ENCODE measurements at places on chromosomes 5 and 9.

DNA sequence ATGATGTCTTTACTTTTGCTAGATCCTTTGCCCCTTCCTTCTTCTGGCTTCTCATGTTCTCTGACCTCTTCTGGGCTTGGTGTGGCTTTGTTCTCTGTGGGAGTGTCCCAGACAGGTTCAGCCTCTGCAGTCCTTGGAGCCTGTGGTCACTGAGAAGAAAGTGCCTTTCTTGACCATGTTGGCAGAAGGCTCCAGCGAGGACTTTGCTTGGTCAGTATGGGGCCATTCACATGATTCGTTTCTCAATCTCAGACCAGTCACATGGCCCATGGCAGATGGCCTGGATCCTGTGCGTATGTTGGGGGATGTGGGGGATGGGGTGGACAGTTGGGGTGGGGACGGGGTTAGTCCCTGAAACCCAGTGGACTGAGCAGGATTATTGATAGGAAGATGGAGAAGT, 274.1 kb downstream of the ARHGAP26 start:
- DNase-seq: no peak

- no peak for DNase-seq
These were observed 13.3 kb downstream of the ZNF474 start for GRCh38 chr5:122142480-122143164.

GRCh38 chr5:115423051-115423450, 121.5 kb downstream of the FEM1C start:
- no peak for DNase-seq

- no peak for DNase-seq
These were observed 45.6 kb downstream of the COMMD10 start for GRCh38 chr5:116130471-116130870.

DNA sequence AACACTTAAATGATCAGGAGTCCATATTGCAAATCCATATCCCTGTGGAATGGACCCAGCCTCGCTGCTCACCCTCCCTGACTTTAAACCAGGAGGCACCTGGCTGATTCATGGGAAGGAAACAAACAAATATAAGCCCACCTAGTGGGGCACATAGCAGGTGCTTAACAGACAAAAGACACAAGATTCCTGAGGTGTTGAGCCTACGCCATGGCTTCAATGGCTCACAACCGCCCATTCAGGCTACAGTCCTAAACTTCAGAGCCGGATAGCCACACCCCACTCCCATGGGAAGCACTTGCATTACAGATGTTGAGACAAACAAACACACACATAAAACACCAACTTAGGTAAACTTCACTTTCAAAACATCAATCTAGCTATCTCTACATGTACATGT, 359.9 kb downstream of the ICE1 start:
- DNase-seq: no peak

GRCh38 chr9:90839183-90839728, 37.6 kb downstream of the SYK start:
- no peak for DNase-seq

DNA sequence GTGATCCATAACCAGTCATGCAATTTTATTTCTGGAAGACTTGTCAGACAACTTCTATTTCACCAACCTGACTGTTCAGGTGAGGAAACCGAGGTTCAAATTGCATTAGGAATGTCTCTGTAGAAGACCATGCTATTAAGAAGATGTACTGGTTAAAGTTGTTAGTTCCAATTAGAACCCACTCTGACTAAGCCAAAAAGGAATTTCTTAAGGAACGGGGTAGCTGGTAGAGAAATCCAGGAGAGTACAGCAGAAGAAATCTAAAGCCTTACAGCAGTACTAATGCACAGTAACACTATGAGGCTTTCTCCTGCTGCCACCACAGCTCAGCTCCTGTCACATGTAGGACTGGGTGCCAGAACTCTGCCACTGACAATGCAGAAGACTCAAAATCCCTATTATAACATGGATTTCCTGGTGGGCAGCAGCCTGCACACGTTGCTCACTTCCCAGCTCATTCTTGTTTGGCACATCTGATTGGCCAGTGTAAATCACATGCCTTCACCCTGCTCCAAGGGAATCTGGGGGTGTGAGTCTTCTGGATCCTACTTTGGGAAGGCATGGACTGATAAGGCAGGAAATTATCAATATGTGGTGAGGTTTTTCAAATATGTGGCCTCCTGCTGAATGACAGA, 37.1 kb downstream of the CAST start:
- DNase-seq: no peak

GRCh38 chr5:61536922-61537321, 204.9 kb downstream of the ZSWIM6 start:
- DNase-seq: no peak

GRCh38 chr9:83403527-83404238, 134.5 kb downstream of the FRMD3 start:
- DNase-seq: no peak

DNA sequence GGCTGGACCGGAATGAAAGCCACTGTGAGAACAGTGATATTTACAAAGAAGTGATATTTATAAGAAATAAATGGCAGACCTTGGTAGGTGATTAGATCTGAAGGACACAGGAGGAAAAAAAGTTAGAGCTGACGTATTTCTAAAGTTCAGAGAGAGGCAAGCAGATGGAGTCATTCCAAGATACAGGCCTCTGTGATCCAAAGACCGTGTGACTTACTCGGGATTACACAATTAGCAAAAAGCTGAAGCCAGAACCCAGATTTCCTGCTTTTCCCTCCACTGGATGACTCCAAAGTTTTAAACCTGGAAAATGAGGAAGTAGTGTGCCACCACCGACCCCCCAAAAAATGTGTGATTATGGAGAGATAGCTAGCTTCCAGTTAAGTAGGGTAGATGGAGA, 3.1 kb upstream of the DOCK8 start:
- no peak for DNase-seq

- DNase-seq: no peak
These were observed 20.8 kb upstream of the SLC24A2 start for GRCh38 chr9:19809422-19810269.

- no peak for DNase-seq
These were observed 121.0 kb upstream of the RGS7BP start for GRCh38 chr5:64384765-64385164.

DNA sequence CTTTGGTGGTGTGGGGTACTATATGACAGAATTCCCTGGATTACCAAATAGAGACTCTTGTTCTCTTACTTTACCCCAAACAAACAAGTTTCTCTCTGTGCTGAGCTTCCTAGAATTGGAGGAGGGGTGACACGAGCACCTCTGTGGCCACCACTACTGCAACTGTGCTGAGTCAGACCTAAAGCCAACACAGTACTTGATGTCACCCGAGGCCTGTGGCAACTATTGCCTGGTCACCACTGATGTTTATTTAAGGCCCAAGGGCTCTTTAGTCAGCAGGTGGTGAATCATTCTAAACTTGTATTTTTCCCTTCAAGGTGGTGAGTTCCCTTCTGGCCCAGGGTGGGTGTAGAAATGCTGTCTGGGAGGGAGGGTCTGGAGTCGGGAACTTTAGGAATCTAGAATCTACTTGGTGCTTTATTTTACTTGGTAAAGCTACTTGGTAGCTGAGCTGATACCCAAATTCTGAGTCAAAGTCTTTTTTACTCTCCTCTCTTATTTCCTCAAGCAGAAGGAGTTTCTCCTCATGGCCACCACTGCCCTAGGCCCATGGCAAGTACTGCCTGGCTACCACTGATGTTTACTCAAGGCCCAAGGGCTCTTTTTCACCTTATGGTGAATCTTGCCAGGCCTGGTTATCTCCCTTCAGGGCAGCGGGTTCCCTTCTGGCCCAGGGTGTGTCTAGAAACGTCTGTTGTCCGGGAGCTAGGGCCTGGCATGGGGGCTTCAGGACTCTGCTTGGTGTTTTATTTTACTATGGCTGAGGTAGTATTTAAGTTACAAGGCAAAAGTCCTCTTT, 9.8 kb downstream of the LURAP1L start:
- no peak for DNase-seq

DNA sequence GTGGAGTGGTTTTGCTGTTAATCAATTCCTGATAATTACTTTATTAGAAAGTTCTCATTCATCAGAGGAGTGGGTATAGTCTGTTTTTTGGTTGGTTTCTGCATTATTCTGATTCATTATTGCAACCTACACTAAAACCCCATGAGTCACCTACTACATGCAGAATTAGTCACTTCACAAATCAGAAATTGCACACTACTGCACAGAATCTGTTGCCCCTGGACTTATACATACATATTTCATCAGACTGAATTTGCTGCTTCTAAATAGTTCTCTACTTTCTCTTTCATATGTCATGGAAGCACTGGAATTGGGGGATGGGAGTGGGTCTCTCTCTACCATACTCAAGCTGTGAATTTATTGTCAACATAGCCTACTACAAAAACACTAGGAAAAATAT, 585.1 kb downstream of the DNAH5 start:
- no peak for DNase-seq

DNA sequence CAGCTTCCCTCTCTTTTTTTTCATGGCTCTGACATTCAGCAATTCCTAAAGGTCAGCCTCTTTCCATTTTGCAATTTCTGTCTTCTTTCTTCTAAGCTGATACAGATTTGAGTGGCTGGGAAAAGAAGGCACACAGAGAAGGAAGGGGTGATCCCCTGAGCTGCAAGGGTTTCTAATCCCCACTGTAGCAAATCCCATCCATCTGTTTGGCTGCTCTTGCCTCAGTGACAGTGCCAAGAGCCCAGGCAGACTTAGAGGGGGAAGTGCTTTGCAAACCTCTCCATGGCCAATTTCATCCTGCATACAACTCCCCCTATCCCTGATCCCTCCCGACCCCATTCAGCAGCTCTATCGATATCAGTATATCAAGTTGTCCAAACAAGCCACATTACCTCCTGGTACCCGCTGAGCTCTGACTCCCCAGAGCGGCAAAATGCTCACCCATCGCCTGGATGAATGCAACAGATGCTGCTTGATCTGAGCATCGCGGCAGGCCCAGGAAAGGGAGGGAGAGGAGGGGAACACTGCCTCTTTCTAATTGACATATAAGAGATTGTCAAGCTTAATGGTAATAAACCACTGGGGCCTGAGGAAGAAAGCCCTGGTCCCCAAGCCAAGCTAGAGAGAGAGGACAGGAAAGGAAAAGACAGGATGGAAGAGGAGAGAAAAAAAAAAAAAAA, 268.9 kb downstream of the ASTN2 start:
- no peak for DNase-seq

- DNase-seq: no peak
These were observed 27.4 kb upstream of the SYNPO start for GRCh38 chr5:150612905-150613670.

GRCh38 chr5:83568186-83568585, 96.6 kb downstream of the VCAN start:
- DNase-seq: no peak

GRCh38 chr9:124860582-124861341, 995 bp downstream of the RPL35 start:
- DNase-seq: no peak

- no peak for DNase-seq
These were observed 52.4 kb upstream of the PPARGC1B start for GRCh38 chr5:149677731-149678130.

DNA sequence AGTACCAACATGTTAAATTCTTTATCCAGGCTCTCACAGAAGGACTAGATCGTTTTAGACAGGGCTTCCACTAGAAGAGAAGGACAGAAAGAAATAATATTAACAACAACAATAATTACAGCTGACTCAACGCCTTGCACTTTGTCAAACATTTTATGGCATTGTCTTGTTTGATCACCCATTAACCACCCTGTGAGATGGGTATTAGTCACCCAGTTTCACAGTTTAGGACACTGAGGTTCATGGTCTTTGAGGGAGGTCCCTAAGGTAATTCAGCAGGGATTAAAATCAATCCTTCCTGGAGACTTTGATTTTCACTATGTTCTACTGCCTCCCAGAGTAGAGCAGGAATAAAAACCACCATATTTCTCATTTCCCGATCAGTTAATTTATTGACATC, 51.4 kb upstream of the BNC2 start:
- no peak for DNase-seq

DNA sequence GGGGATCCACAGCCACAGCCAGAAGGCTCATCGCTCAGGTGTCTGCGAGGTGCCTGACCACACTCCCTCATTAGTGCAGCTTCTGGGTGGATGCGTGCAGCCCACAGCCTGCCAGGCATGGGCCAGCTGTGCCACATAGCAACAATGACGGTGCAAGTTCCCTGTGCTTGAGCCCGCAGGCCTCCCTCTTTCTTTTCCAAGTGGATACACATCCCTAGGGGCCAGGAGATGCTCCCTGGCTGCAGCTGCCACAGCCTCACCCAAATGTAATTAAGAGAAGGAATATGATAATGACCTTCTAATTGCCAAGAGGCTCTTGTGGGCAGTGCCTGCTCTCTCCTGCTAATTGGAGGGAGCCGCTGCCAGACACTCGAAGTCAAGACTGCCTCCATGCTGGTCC, 116.0 kb upstream of the PPP1R26 start:
- DNase-seq: no peak

- DNase-seq: no peak
These were observed 97.1 kb downstream of the DTWD2 start for GRCh38 chr5:118891252-118891651.

- no peak for DNase-seq
These were observed 52.5 kb upstream of the SLC2A8 start for GRCh38 chr9:127344368-127345000.

GRCh38 chr9:3495855-3496254, 29.9 kb downstream of the RFX3 start:
- no peak for DNase-seq

DNA sequence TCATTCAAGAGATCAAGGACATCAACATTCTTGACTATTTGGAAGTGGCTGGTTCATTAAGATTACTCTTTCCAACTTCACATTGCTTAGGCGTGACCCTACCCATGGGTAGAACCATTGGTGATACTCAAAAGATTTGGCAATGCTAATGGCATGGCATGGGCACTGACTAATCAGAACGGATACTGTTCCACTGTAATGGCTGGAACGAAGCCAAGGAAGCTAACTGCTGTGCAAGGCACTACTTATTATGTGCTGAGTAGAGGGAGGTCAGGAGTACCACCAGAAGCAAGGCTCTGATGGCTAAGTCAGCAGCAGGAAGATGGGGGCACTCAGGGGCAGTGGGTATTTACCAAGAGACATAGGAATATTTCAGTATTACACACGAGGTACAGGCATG, 31.9 kb downstream of the GNA14 start:
- no peak for DNase-seq

DNA sequence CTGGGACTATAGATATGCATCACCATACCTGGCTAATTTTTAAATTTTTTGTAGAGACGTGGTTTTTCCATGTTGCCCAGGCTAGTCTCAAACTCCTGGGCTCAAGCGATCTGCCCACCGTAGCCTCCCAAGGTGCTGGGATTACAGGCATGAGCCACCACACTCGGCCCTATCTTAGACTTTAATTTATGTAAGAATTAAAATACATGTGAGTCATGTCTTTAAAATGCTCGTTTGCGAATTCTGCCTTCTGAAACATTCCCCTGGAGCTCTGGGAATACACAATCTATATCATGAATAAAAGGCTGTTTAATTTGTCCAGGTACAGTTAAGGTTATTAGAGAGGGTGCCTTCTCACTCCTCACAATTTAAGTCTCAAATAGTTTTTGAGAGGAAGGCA, 32.8 kb downstream of the RHOBTB3 start:
- DNase-seq: no peak

DNA sequence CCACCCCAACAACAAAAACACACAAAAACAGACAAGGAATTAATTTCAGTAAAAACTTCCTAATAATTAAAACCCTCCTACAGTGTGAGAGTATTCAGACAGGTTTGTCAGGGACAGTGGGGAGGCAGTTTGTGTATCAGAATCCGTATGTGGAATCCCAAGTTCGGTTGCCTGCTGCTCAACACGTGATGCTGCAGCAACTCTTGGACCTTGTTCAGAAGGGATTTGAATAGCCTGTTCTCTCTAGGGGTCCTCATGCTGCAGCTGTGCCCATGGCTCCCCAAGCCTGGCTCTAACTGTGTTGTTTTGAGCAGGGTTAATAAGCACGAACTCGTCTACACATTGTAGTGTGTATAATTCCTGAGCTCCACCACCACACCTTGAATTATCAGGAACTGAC, 28.7 kb downstream of the TLE4 start:
- DNase-seq: no peak

All from effector CD4-positive, alpha-beta T cell (primary cell).